ENCODE measurements at places on chromosomes 6 and 20.

GRCh38 chr6:25366903-25367545 is 87.8 kb downstream of the CARMIL1 start:
- no peak for DNase-seq

DNA sequence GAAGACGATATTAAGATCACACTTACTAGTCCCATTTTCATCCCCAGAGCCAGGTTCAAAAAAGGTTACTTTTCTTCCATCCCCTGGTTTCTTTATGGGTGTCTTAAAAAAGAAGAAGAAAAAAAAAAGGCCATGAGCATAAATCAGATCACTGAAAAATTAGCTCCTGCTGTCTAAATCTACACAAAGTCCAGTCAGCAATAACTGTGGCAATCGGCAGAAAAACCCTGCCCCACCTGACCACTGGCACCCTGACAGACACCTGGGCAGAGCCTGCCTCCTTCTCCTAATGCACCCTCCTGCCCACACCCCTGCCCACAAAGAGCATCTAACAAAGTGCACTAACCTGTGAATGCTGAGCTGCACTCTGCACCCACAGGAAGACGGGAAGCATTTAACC is 69.8 kb downstream of the STAU1 start:
- no peak for DNase-seq

DNA sequence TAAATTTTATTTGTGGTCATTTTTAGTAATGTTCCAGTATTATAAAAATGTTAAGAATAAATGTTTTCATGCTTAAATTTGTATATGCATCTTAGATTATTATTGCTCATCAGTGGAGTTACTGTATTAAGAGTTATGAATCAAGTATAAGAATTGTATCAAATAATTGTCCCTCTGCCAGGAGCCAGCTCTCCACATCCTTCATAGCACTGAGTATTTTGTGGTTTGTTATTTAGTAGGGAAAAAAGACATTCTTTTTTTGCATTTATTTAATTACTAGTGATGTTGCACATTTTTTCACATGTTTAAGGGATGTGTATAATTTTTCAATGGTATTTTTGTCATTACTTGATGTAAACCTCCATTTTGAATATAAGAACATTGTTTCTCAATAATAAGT is 102.0 kb downstream of the ADGRB3 start:
- DNase-seq = no peak

DNA sequence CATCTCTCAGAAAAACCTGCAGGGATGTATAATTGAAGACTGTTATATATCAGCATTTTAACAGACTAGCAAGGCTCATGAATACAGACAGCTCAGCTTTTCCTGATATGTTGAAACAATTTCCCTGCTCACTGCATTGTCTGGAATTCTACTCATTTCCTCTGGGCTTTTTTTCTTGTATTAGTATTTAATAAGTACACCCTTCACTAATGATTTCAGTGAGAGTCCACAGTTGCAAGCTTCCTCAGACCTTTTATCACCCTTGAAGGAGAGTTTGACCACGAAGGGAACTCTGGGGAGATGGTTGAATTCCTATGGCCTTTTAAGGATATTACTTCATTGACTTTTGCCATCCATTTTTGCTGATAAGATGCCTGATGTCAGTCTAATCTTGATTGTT is 248.7 kb downstream of the ADGB start:
- peak; percentile 13 for DNase-seq

DNA sequence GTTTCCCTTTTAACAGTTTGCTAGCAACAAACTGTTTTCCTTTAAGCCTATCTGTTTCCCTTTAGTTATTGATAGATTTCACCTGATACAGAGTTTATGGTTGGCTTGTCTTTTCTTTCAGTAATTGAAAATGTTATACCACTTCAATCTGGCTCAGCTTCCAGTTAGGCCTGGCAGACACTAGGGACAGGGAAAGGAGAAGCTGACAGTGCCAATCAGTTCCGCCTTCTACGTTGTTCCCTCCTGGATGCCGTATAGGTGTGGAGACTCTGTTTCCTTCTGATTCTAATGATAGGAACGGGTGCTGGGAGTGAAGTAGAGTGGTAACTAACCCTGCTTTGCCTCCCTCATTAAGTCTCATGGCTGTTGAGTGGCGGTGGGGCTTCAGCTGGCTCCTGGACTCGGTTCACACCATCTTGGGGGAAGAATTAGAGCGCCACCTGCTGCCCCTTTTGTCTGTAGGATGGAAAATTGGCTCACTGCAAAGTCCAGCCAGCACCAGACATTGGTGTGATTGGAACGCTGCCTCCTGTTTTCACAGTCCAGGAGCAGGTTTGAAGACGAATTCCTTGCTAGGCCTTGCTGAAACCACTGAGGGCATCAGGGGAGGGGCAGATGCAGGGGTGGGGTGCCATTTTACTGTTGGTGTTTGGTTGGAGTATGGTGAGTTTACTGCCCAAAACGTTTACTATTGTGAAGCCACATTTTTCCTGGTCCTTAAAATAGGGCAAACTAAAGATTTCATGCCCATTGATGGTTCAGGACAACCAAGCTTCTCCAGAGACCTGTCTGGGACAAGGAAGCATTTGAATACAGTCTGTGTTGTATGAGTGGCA is 1729.5 kb downstream of the GRIK2 start:
- DNase-seq = peak; percentile 0

DNA sequence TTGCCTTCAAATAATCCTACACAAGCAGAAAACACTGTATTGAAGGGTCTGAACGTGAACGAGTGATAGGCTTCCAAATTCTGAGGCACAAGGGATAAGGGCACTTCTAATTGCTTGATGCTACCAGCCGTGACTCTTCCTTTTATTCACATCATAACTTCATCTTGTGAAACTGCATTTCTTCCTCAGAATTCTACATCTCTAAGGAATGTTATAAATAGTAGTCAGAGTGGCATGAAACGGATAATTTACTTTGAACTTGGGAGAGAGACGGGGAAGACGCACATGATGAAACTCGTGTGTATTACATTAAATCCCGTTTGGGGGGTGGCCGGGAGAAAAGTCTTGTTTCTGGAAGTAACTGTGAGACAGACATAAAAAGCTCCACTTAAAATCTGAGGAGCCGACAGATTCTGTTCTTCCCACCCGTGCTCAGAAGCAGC is 754 bp downstream of the HDDC2 start:
- DNase-seq = peak; percentile 51

- DNase-seq = no peak
Observed at GRCh38 chr6:54758340-54758739, 88.2 kb upstream of the FAM83B start.

- no peak for DNase-seq
Observed at GRCh38 chr20:23155141-23155590, 69.0 kb upstream of the CD93 start.

- peak; percentile 90 for DNase-seq
Observed at GRCh38 chr20:10218536-10219451, at the start of gene SNAP25. Gene SNAP25 (plus strand): TSS chr20:10218830. CDS start chr20:10275492, 56,662 bp downstream.

DNA sequence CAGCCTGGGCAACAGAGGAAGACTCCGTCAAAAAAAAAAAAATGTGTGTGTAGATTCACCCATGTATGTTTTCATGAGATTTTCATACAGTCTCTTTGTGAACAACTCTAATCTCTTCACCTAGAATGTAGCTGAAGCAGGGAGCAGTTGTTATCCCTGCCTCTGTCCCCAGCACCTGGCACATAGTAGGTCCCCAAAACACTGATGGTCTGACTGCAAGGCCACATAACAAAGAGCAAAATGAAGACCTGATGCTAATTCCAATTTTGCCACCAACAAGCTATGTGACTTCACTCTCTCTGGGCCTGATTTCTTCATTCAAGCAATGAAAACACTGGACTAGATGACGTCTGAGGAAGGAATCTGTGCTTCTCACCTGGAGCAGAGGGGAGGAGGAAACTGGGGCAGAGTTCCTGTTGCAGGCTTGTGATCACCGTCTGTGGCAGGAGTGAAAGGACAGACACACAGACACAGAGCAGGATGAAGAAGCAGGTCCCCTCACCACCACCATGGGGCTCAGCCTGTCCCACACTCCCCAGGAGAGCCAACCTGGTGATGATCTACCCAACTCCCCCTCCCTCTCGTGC is 4.6 kb downstream of the SLC44A4 start:
- DNase-seq = no peak

GRCh38 chr6:132797951-132798868 is at the start of gene SLC18B1:
Gene SLC18B1 (minus strand): TSS chr6:132798637. CDS start chr6:132798456, 181 bp downstream.
- peak; percentile 26 for DNase-seq

DNA sequence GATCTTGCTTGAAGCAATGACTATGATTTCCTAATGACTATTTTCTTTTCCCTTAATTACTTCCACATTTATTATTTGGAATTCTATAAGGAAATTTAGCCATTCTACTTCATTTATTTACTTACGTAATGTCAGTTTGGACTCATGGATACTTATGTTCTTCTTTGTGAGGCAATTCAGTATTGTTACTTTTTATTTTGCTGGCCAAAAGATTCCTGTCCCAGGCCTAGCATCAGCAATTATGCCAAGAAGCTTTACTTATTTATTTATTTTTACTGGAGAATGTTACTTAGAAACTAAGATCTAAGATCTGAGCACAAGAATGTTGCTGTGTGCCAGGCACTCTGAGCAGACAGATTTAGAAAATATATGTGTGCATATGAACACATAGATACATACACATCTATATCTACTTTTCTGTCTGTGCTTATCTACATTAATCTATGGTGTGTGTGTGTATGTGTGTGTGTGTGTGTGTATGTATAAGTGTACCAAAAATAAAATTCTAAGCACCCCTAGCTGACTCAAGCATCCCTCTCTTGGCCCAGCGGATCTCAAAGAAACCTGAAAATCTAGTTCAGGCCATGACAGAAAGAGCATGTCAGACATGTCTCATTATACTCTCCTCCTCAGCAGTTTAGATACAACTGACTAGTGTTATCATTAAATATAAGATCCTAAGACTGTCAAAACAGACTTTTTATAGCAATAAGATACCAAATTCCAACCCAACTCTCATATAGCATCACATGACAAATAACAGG is 640.0 kb upstream of the GJE1 start:
- DNase-seq = no peak

GRCh38 chr6:41934278-41935192 is 7.1 kb downstream of the CCND3 start:
- no peak for DNase-seq

DNA sequence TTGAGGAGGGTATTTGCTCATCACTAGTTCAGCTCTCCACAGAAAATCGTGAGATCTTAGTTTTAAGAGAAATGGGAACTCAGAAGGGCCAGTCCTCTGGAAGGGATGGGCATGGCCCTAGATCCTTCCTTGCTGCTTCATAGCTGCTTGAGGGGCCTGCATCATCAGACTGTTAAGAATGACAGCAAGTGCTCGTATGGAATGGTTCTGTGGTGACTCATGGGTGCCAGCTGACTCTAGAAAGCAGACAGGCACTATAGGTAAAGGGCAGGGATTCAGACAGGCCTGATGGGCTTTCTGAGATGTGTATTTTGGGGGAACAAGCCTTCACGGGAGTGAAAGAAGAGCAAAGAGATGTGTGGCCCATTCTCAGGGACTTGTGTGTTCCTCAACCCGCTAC is 90.8 kb downstream of the MYLK4 start:
- peak; percentile 33 for DNase-seq

DNA sequence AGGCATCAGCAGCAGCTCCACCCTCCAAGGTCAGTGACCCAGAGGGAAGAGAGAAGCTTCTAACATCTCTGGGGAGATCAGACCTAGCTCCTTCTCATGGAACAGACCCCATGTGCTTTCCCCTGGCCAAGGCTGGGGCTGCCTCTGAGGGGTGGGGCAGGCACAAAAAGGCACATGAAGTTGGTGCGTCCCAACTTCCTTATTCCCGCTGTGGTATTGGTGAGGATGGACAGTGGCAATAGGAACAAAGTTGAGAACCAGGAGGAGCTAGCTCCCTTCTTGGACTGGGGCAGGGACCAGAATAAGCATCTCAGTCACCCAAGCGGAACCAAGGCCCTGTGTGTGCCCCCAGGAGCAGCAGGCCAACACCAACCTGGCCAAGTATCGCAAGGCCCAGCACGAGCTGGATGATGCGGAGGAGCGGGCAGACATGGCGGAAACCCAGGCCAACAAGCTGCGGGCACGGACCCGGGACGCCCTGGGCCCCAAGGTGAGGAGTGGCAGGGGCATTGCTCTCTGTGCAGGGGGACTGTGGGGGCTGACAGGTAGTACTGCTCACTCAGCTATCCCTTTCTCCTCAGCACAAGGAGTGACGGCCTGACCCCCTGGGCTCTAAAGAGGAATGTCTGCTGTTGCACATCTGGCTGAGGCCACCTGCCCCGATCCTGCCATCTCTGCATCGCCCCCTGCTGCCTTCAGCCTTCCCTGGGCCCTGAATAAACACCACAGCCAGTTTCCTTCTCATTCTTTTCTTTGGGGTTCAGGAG is 46.1 kb downstream of the MYH7B start:
- DNase-seq = no peak

- no peak for DNase-seq
Observed at GRCh38 chr6:78688668-78689067, 178.7 kb upstream of the IRAK1BP1 start.

DNA sequence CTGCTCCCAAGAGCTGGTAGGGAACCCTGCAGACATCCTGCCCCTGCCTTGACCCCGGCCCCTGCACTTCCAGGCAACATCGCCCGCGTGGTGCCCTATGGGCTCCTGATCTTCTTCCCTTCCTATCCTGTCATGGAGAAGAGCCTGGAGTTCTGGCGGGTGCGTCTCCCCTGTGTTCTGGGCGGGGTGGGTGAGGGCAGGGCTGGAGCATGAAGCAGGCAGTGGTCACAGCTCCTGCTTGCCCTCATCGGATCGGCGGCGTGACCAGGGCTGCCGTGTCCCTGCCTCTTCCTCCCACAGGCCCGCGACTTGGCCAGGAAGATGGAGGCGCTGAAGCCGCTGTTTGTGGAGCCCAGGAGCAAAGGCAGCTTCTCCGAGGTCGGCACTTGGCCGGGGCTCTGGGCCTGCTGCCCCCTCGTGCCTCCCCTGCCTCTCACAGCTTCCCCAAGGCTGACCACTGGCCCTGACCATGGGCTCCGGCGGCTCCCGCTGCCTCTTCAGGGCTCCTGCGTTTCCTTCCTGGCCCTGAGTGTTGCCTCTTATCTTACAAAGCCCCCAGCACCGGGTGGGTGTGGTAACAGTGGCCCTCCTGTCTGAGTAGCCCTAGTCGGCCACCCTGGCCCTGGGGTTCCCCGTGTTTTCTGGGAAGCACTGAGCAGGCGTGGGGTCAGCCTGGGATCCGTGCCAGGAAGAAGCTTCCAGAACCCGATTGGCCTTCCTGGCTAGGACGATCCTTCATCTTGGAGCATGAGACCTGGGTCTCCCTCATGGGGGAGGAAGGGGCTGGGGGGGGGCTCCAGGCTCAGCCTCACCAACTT is 8.0 kb upstream of the TNFRSF6B start:
- no peak for DNase-seq

GRCh38 chr6:75381877-75382633 is 97.5 kb upstream of the TMEM30A start:
- DNase-seq = no peak

Measured in IMR-90 (cell line).